Left lung (tissue), 14 donors: ENCODE measurements at places on chromosomes 7 and 10. TPM values are rescaled to one million over a fixed set of nuclear protein-coding genes. Genes with fewer than 3 reads are reported as not detected.

- no peak for DNase-seq
Observed at GRCh38 chr10:114859222-114859621, 37.6 kb downstream of the FHIP2A start.

GRCh38 chr7:43865277-43865676, 4.0 kb downstream of the MRPS24 start:
- DNase-seq: no peak

DNA sequence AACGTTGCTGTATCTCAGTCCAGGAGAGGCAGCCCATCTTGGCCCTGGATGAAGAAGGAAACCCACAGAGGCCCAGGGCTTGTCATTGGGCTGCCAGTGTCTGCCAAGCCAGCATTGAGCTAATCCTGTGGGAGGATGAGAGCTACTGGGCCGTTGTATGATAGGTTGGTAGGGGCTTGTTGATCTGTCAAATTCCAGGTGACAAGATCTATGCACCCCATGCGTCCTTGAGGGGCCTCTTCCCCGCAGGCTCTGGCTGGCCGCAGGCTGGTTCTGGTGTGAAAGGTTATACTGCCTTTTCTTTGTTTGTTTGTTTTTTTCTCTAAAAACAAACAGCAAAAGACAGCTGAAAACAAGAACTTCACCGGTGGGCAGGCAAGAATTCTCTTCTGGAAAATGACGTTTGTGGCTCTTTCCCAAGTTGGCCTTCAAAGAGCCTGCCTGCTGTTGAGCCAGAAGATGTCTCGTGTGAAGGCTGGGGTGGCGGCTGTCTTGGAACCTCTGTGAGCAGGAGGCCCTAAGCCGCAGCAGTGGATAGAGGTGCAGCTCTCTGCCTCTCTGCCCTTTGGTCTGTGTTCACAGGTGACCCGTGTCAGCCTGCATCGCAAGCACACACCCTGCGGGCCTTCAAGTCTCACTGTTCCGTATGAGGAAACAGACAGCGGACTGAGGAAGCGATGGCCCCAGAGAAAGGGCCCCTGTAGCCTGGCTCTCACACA, 23.3 kb downstream of the CYP17A1 start:
- no peak for DNase-seq

- DNase-seq: no peak
Observed at GRCh38 chr7:142776206-142776844, 5.6 kb downstream of the PRSS2 start.

Gene MYL10
- not detected for polyA plus RNA-seq

DNA sequence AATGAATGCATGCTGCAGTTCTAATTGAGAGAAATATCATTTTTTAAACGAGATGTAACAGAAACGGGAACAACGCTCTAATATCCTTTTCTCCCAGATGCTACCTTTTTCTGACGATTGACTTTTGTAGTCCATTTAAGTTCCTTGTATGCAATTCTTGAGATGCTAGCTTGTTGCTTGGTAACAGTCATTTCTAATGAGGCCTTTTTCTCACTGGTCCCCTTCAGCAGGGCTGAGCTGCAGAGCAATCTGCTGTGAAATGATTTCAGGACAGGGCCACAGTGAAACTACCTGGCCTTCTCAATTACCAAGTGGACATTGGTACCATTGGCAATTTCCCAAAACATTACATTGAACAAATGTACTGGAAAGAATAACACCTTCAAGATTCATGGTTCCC, 26.2 kb upstream of the FOXK1 start:
- DNase-seq: no peak
